ENCODE measurements at places on chromosomes 3 and 15. TPM values are rescaled to one million over a fixed set of nuclear protein-coding genes. Genes with fewer than 3 reads are reported as not detected.

Gene ZDHHC3
- 38.7 TPM for total RNA-seq

Gene FOXL2NB
- 1.4 TPM for total RNA-seq

Gene SLC2A2
- total RNA-seq = not detected

Gene APBA2
- 16.6 TPM for total RNA-seq

Gene PPIB
- total RNA-seq = 774 TPM

Gene RBPMS2
- 8.4 TPM for total RNA-seq

Gene SERPINI2
- not detected for total RNA-seq

Gene GOLGA6L4
- 0.28 TPM for total RNA-seq

Gene TRPC1
- total RNA-seq = 7.7 TPM

Gene FAM107A
- not detected for total RNA-seq

Gene SNX22
- total RNA-seq = 1.5 TPM

Gene ARGFX
- not detected for total RNA-seq

Gene RTP4
- not detected for total RNA-seq

Gene ANP32A
- 266 TPM for total RNA-seq

Gene DAZL
- not detected for total RNA-seq

Gene CPA3
- total RNA-seq = not detected

Gene IL5RA
- total RNA-seq = not detected

Gene CNTN6
- not detected for total RNA-seq

Gene FEZF2
- total RNA-seq = not detected

Gene ALDH1A2
- total RNA-seq = 0.16 TPM

Gene CCNB2
- 107 TPM for total RNA-seq

Gene PDCD6IP
- 169 TPM for total RNA-seq

Gene SEMA6D
- not detected for total RNA-seq

Gene DZIP3
- 3.7 TPM for total RNA-seq

Gene SAXO2
- total RNA-seq = 2.4 TPM

Gene ITGA11
- total RNA-seq = 2.9 TPM

Gene GOLGA6L10
- 0.56 TPM for total RNA-seq

Gene ASB14
- not detected for total RNA-seq

Gene SLC28A2
- total RNA-seq = not detected

Gene CIB2
- 32.3 TPM for total RNA-seq

Gene CCDC71
- 15.3 TPM for total RNA-seq

Gene RTP1
- not detected for total RNA-seq

Gene CCR1
- total RNA-seq = not detected

Gene SPINK8
- total RNA-seq = not detected

Gene GADL1
- total RNA-seq = not detected

Gene GABRR3
- not detected for total RNA-seq

Gene CMC1
- total RNA-seq = 51.3 TPM

Gene FGD5
- not detected for total RNA-seq

Gene GPR156
- total RNA-seq = 0.57 TPM

Gene NCK1
- total RNA-seq = 27.7 TPM

Gene CAMK2N2
- total RNA-seq = 1.1 TPM

Gene ACAN
- total RNA-seq = 0.21 TPM

Gene ANKRD34C
- total RNA-seq = not detected

Gene FBXL22
- 0.30 TPM for total RNA-seq

Gene PRICKLE2
- 2.6 TPM for total RNA-seq

Gene AADAC
- 20.8 TPM for total RNA-seq

Gene ALDH1L1
- total RNA-seq = 0.19 TPM

Gene UROC1
- not detected for total RNA-seq

Gene CHRFAM7A
- total RNA-seq = 4.9 TPM

Gene BCL2A1
- total RNA-seq = 17.4 TPM

Gene ZNF35
- total RNA-seq = 6.0 TPM

Gene HYAL2
- total RNA-seq = 22.6 TPM

Gene HPS3
- 34.7 TPM for total RNA-seq

Gene LMAN1L
- not detected for total RNA-seq

Gene RNU6-1
- not detected for total RNA-seq

Gene RASL12
- total RNA-seq = 0.19 TPM

Gene SYNPR
- not detected for total RNA-seq

Data from A549 treated with DMSO at 1 μM for 4 hours (cell line).